ENCODE measurements at places on chromosomes 4 and X.

GRCh38 chr4:25043548-25043947 is 12.8 kb upstream of the LGI2 start:
- DNase-seq = no peak

DNA sequence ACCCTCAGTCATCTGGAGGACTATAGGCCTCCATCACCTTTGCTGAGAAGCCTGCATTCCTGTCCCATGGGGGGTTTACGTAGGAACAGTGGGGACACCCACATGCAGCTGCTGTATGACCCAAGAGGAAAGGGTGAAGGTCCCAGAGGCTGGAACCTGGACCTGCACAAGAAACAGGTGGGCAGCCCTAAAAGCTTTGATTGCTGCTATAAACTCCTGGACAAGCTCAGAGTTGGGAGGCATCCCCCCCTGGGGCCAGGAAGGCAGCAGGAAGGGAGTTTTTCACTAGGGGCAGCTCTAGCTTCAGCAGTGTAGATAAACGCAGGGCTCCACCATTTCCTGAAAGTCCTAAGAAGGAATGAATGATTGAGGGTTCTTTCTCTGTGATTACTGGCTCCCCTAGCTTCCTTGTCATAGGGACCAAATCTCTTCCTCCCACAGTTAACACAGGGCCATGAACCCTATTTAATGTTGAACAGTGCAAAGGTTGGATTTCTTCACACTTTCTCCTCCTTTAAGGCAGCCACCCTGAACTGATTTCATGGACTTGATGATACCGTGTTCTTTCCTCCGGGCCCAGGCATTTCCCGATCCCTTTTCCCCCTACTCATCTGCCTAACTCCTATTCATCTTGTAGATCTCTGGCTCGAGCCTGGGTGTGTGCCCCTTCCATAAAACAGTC is 84.2 kb downstream of the CHRNA9 start:
- no peak for DNase-seq

DNA sequence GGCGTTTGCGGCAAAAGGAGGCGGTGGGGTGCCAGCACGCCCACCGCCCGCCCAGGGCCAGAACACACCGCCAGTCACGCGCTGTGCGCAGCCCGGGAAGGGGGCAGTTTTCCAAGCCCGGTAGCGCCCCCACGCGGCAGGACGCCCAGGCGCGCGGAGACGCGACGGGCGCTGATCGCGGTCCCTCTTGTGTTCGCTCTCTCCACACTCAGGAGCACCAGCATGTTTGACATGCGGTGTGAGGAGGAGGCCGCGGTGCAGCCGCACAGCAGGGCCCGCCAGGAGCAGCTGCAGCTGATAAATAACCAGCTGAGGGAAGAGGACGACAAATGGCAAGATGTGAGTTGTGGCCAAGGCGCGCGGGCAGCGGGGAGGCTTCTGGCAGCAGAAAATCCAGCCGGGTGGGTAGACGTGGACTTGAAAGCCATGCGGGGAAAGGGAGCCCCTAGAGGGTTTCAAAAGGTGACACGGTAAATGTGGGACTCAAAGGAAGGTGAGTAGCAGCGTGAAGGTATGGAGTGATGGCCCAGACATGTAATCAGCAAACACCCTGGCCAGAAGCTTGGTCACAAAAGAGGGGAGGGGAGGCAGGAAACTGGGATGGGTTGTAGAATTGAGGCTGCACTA is 104.1 kb downstream of the PHOX2B start:
- DNase-seq = peak; percentile 9

DNA sequence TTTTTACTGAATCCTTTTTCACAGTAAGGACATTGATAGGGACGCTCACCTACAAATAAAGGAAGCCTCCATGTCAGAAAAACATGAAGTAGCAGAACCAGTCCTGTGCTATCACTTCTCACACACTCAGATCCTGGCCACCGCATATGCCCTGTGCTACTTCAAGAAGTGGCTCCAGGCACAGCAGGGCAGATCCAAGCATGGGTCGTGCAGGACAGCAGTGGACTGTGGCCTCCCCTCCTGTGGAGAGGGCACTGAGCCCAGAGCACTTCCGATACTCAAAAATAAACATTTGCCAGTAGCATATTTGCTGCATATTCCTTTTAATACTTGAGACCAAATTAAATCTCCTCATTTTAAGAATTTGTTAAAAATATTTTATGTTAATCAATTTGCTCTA is 167.9 kb downstream of the PRDM5 start:
- no peak for DNase-seq

DNA sequence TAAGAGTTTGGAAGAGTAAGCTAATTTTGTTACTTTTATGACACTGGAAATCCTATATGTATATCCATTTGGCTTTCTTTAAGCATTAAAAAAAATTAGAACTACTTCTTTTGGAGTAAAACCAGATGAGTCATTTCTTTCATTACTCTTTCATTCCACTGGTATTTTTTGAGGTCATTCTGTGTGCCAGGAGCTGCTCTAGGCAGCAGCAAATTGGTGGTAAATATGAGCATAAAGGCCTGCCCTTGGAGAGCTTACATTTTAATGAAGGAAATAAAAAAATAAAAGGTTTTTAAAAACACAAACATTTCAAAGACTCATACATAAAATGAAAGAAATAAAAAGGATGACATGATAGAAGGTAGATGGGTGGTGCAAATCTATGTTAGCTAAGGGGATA is 37.4 kb downstream of the MID1 start:
- DNase-seq = no peak

- DNase-seq = no peak
These were observed 10.8 kb downstream of the FTHL17 start for GRCh38 chrX:31061091-31061490.

DNA sequence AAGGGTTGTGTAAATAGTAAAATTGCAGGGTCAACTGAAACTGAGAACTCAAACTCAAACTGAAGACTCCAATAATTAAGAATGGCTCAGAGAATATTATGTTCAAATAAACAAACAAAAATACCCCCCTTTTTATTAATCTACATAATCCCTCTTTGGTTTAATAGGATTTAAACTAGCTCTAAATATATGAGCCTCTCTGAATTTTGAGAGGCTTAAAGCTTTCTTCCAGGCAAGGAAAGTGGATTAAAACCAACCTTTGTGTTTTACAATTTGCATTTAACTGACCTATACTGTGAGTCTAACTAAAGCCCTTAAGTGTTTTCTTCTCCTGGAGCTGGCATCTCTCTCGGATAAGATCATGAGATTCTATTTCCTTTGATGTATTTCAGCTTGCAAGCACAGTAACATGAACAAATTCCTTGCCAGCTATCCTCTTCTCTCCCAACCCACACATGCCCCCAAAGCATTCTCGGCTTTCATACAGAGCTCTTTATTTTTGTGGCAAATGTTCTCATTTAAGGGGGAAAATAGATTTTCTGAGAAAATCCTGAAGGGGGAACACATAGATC is 1310.8 kb upstream of the AGA start:
- DNase-seq = no peak

DNA sequence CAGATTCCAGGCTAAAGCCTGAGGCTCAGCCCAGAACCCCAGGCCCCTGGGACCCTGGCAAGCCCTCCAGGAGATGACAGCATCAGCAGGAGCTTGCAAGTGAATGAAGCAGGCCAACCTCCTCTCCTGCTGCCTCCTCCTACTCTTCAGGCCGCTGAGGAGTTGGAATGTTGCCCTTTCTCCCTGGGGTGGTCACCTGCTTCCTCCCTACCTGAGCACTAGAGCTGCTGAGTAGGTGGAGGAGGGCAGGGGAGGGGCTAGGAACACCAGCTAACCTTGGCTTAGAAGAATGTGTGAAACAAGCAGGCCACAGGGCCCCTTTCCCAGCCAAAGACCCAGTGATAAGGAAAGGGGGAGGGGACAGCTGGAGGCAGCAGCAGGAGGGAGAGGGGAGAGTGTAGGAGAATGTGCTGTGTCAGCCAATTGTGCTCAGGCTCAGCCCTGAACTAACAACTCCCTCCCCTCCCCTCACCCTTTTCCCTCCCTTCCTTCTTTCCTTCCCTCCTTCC is 58.0 kb downstream of the PJA1 start:
- DNase-seq = no peak

DNA sequence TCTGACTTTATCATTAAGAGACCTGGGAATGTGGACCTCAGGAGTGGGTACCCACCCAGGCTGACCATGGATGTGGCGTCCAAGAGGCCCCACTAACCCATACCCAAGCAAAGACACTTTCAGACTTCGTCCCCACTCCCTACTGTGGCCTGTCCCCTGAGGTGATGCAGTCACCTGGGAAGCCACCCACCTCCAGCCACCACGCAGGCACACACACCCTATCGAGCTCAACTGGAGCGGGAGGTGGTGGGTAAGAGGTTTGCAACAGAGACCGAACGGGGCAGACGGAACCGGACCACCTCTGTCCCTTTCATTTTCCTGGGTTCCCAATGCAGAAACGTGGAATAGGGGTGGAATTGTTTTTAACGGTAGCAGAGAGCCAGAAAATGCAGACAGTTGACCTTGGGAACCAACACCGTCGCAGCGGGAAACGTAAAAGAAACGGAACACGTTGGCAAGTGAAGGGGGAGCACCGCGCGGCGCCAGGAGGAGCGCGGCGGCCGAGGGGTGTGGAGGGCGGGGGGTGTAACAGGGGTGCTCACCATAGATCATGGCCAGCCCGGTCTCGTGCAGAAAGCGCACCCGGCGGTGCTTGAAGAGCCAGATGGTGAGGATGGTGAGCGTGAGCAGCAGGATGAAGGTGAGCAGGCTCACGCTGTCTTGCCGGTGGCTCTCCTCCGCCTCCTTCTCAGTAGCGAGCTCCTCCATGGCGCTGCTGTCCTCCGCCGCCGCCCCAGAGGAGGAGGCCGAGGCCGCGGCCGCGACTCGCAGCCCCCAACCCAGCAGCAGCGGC is 559 bp downstream of the SLC9A7 start:
- peak; percentile 35 for DNase-seq

- DNase-seq = no peak
These were observed 168.4 kb upstream of the NHS start for GRCh38 chrX:17206584-17206983.

DNA sequence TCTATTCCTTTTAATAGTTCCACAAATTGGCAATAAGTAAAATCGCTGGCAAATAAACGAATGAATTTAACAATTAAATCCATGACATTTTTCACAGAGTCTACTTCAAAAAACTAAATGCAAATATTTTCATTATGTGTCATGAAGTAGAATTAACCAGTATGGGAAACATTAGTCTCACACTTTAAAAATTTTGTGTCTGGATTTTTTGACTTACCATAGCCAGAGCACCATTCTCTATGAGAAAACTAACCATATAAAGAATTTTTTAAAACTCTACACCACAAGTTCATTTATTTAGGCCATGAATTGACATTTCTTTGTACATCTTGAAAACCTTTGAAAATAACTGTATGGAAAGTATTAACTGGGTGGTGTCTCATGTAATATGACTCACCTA is 41.2 kb downstream of the PRDM5 start:
- DNase-seq = no peak

GRCh38 chrX:136048446-136048845 is 63.2 kb downstream of the SLC9A6 start:
- no peak for DNase-seq

DNA sequence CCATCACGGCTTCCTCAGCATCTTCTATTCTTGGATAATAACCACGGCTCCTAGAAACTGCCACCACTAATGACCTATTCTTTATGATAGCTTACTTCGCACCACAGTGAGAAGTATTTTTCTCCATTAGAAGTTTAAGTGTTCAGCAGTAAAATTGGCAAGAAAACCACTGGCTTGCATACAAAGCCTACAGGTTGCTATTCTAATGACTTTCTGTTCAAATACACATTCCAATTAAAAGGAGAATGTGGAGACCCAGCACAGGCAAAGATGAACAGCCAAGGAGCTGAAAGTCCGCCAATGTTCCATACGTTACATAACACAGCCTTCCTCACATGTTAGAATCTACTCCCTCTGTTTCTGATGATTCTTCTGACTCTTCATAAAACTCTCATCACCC is 875.0 kb upstream of the PRKX start:
- DNase-seq = no peak

DNA sequence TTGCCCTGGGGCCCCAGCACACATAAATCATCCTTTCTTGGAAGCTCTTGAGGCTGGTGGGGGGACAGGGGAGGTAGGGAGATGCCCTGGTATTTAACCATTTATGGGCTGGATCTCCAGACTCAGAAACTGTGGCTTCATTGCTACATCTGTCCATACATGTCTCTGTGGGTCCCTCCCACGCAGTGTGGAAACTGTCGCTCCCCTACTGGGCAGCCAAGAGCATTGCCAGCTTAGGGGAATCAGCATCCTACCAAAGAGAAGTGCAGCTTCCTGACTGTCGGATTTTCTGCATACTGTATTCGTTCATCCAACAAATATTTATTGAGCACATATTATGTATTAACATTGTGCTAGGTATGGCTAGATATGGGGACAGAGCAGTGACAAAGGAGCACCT is 3.7 kb downstream of the GRIPAP1 start:
- no peak for DNase-seq

GRCh38 chr4:985123-985830 is 1.6 kb upstream of the IDUA start:
- peak; percentile 83 for DNase-seq

DNA sequence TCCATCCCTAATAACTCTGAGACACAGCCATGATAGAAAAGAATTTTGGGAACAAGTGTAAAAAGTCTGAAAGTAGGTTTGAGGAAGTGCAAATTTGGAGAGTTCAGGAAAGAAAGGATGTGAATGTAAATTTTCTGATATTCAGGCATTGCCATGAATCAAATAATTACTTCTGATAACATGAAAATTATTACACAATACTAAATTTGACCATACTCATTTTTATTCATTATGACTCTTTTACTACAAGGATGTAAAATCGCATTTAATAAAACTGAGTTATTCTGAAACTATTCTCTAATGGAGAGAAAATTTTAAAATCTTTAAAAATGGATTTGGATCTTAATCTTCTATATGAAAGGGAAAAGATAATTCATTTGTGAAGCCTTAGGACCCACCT is 33.8 kb upstream of the NPY2R start:
- no peak for DNase-seq

GRCh38 chr4:132101526-132101925 is 1047.6 kb upstream of the PCDH10 start:
- no peak for DNase-seq

DNA sequence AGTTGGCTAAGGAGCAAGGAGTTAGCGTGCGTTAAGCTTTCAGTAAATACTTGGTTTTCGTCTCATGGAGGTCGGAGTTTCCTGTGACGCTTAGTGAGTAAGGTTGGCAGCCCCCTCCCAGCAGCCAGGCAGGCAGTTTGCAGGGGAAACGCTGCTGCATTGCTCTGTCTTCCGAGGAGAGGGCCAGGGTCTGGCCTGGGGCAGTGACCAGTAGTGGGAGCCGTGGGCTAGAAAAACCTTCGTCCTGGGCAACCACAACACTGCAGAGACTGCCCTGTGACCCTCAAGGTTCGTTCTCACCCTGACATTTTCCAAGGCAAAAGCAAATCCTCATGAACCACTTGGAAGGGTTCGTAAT is 432 bp downstream of the TMEM175 start:
- no peak for DNase-seq

DNA sequence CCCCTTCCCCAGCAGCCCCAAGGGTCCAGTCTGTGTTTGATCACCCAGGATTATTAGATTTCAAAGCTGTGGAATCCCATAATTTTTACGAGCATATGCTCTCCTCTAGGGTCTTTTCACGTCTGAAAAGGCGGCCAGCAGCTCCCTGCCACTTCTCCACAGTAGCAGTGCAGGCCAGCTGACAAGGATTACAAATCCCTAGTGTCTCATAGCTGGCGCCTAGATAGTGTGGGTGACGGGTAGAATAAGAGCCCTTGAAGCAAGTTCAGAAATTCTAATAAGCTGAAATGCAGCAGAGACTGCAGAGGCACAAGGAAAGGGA is 79.4 kb downstream of the RLIM start:
- DNase-seq = no peak

GRCh38 chr4:92399032-92399431 is 95.3 kb downstream of the GRID2 start:
- no peak for DNase-seq

- DNase-seq = no peak
These were observed 128.5 kb downstream of the PPA2 start for GRCh38 chr4:105345358-105345757.
